ENCODE measurements at places on chromosomes 5 and 9. TPM values are rescaled to one million over a fixed set of nuclear protein-coding genes. Genes with fewer than 3 reads are reported as not detected.

Gene C9orf152
- not detected for total RNA-seq

DNA sequence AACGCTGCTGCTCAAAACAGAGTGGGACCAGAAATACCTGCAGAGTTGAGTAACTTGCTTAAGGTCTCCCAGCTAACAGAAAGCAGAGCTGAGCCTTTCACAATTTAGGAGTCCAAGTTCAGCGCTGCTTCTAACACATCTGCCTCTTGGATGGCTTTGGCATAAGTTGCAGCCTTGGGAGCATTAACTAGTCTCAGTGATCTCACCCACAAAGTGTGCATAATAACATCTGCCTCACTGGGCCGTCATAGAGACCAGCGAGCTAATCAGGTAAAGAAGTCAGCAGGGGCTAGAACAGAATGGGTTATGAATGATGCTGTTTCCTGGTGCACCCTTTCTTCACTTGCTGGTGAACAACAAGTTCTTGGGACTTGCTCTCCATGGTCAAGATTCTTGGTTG is 36.5 kb downstream of the WWC1 start:
- no peak for DNase-seq

DNA sequence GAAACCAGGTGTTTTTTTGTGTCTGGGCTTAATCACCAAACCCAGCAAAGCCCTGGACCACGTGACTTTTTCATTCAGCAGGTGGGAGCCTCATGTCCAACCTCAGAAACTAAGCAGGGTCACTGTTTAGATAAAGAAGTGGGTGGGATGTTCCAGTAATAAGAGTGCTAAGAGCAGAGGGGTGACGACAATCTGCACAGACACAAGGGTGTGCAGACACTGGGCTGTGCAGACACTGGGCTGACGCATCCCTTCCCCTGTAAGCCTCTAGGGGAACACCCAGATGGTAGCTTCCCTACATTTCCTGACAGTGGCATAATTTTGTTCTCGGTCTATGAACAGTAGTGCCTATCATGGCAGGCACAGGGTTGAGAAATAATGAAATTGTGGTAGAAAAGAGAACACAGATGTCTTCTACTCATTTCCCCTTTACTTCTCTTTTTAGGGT is 85.1 kb downstream of the SAXO1 start:
- no peak for DNase-seq

- no peak for DNase-seq
Observed at GRCh38 chr5:18048449-18048848, 414.2 kb downstream of the TAF11L14 start.

DNA sequence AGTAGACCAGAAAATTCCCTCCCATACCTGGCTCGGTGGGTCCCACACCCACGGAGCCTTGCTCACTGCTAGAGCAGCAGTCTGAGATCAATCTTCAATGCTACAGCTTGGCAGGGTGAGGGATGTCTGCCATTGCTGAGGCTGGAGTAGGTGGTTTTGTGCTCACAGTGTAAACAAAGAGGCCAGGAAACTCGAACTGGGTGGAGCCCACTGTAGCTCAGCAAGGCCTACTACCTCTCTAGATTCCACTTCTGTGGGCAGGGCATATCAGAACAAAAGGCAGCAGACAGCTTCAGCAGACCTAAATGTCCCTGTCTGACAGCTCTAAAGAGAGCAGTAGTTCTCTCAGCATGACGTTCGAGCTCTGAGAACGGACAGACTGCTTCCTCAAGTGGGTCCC is 5.6 kb upstream of the GZMA start:
- DNase-seq: no peak

DNA sequence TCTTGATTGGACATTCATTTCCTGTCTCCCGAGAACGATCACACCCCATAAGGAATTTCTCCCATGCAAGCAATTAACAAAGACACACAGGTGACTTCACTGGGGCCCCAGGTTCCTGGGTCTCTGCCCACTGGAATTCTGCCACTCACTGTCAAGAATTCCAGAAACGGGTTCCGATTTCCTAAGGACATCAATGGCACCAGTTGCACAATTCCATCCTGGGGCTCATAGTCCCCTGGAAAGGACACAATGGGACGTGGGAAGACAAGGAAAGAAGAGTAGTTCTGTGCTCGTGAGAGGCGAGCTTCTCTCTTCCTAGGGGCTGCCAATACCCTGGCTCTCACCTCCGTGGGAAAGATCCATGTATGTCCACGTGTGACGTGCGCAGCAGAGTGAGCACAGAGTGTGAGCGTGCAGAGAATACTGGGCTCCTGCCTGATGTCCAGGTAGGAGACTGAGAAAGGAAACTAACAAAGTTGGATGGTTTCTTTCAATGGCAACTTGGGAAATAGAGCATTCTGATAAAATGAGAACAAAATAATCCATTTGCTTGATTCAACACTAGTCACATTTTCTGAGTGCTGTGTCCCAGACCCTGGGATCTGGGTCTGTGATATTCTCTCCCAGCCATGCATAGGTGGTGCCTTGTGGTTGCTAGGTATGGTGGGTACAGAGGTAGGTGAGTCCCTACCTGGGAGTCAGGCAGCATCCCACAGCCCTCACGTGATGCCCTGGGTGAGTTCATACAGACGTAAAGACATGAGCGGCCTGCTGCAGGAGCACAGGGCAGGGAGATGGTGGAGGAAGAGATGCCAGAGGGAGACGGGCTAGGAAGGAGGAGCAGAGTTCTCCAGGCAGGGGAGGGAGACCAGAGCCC is 159.8 kb downstream of the COL23A1 start:
- DNase-seq: no peak

DNA sequence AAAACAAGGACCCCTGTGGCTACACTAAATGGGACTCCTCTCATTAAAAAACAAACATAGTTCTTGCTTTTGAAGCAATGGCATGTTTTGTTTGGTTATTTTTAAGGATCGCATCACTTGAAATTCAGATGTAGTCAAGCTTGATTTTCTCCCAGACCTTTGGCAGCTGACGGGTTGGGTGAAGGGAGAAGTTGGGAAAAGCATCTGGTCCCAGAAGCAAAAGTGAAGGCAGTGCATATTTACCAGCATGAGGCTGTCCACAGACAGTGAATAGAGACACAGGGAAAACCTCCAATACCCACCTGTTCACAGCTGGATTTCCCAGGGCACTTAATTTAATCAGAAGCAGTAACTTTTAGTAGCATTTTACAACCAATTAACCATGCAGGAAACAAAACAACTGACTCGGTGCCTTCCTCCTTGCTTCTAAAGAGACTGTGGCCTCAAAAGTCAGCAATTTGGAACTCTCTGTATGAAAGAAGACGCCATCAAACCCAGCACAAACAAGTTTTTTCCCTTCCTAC is 245.4 kb downstream of the EBF1 start:
- DNase-seq: no peak

Data from A172 (cell line).